ENCODE measurements at places on chromosomes 5 and 9. TPM values are rescaled to one million over a fixed set of nuclear protein-coding genes. Genes with fewer than 3 reads are reported as not detected.

DNA sequence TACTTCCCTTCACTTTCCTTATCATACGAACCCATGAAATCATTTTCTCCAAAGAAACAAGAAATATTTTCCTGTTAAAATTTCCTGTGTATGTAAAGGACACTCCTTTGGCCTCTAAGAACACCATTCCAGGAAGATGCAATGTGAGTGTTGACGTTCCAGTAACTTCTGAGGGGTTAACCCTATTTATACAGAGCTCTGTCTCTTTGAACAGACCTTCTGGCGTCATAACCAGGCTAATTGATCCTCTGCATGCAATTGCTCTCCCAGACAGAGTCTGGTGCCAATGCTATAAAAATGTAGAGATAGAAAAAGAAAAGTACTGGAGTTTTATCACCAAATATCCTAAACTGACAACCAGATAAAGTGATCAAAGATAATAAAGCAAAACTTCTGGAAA lies 218.5 kb downstream of the TLE1 start:
- DNase-seq, result no peak

GRCh38 chr9:121861501-121862180 lies 210.2 kb downstream of the DAB2IP start:
- DNase-seq, result no peak

Gene NAA35
- 18.0 TPM for total RNA-seq

Gene TRPM3
- 0.71 TPM for total RNA-seq

DNA sequence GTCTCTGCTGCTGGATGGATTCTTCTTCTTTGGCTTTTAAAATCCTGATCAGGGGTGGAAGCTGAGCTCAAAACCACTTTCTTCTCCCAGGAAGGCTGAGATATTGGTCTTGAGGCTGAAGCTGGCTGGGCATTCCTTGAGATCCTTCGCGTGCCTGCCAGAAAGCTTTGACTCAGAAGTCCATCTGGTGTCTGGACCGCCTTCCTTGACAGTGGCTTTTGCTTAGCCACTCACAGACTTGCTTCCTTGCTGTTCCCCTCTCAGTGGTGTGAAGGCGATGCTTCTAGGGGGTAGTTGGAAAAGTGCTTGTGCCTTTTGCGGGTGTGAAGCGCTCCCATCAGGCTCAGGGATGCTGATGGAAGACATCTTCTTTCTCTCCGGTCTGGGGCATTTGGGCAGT lies 45.9 kb downstream of the RGS3 start:
- DNase-seq, result no peak

- DNase-seq, result no peak
These were observed 7.6 kb upstream of the RGMB start for GRCh38 chr5:98765815-98766214.

Gene BHMT2
- total RNA-seq, result 21.5 TPM

Gene SHOC1
- not detected for total RNA-seq

DNA sequence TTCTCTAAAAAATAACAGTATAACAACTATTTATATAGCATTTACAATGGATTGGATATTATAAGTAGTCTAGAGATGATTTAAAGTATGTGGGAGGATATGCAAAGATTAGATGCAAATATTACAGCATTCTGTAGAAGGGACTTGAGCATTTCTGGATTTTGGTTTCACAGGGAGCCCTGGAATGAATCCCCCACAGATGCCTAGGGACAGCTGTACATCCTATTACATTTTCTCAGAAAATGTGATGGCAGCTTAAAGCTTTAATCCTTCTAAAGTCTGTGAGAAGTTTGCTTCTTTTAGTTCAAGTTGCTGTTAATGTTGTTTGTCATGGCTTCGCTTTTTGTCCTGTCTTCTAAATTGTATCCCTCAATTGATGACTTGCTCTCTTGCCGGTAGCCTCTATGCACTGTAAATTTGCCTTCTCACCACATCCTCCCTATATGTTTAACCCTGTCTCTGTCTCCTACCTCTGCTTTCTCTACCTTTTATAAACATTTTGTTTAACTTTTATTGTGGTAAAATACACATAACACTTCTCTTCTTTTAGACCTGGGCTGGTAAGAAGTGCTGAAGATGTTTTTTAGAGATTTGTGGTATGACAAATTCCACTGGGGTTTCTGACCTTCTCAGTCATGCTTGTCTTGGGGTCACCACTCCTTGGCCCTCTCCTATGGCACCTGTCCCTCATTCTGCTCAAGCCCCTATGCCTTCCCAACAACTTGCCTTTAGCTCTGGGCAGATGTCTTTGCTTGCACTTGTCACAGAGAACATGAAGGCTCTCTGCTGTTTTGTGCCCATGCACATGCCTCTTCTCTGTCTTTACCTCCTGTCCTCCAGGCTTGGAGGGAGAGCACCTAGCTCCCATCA lies 37.9 kb downstream of the LNPEP start:
- DNase-seq, result no peak

Gene PCDHB4
- total RNA-seq, result 2.4 TPM

- DNase-seq, result no peak
These were observed 68.9 kb downstream of the COL27A1 start for GRCh38 chr9:114224247-114224610.

DNA sequence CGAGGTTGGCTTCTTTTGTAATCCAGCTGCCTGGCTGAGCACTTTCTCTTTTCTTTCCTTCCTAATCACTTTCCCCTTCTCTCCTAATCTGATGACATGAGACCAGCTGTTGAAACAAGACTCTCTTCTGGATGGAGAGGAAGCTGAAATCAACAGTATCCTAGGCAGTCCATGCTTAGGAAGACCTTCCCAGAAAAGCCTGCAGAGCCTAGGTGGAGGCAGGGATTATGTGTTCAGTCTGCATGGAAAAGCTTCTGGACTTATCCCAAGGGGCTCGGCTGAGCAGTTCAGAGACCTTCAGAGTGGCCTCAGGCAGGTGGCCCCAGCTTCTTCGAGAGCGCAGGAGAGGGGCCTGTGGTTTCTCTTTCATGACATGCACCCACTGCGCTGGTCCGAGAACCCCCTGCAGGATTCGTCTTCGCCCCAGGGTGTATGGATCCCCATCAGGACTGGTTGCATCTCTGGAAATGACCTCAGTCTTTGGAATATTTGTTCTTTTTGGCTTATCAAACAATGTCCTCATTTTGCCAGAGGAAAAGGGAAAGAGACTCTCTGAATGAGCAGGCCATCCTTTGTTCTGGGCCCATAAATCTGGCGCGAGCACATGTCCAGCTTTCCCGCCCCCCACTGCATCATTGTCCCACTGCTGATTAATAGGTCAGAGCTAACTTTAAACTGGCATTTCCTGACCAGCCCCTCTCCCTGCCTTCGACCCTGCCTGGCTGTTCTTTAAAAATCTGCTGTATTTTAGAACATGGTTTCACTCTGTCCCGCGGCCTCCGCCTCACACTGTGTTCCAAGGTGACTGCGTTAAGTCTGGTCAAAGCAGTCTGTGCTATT lies 177.9 kb upstream of the KLF4 start:
- peak; percentile 64 for DNase-seq

DNA sequence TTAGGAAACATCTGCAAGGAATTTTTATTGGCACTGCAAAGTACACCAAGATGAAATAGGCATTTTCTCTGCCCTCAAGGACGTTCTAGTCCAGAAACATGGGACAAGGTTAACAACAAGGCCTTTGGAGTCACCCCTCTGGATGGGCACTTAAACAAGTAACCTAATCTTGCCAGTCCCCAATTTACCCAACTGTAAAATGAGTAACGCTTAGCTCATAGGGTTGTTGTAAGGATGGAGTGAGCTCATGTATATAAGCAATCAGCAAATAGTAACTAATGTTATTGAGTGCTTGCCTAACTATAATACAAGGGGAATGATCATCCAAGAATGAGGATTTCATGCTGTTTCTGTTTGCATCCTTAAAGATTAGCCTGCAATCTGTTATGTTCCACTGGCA lies 189.3 kb downstream of the PAPPA start:
- DNase-seq, result no peak

DNA sequence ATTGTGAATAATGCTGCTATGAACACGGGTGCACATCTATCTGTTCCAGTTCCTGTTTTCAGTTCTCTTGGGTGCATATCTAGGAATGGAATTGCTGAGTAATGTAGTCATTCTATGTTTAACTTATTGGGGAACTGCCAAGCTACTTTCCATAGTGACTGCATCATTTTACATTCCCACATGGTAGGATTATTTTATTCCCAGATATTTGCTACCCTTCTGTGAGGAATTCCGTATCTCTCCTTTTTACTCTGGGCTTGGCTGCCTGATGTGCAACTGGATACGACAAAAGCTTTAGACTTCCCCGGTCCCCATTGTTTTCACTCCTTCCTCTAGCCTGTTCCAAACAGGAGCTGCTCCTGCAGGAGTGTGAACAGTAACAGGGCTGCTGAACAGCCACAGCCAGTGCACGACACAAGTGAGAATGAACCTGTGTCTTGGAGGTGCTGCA lies 7.2 kb downstream of the TAS2R1 start:
- no peak for DNase-seq

DNA sequence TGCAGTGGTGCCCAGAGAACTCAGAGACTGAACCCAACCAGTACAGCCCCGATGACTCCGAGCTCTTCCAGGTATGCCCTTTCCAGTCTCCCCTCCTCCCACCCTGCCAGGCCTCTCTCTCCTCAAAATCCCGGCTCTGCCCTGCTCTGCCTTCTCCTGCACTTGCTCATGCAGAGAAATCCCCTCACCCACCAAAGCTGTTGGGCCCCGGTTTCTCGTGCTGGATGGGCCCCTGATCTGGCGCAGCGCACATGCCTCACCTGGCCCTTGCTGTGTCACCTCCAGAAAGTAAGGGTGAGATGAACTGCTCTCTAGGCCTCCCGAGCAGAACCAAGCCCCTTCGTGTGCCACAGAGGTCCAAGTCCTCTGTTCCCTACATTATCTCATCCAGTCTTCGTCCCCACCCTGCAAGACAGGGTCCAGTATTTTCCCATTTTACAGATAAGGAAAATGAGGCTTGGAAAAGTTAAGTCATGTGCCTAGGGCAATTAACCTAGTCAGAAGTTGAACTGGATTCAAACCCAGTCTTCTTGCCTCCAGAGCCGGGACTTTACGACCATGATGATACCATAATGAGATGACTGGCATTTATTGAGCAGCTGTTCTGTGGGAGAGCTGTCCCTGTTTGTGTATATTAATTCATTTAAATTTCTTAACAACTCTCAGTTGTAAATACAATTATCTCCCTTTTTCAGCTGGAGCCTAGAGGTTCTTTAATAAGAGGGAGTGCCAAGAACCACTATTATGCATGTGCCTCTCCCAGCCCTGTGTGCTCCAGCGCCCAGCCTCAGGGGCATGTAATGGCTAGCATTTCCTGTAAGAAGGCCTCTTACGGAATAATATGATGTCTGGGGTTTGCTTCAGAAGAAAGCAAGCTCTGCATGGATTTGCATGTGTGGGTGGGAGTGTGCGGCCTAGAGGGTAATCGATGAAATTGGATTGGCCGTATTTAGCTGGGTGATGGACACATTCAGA lies 90.7 kb downstream of the PPARGC1B start:
- no peak for DNase-seq

GRCh38 chr5:149485655-149486615 lies 65.3 kb downstream of the CSNK1A1 start:
- peak; percentile 88 for DNase-seq

Gene PLPPR1
- total RNA-seq, result 0.18 TPM

DNA sequence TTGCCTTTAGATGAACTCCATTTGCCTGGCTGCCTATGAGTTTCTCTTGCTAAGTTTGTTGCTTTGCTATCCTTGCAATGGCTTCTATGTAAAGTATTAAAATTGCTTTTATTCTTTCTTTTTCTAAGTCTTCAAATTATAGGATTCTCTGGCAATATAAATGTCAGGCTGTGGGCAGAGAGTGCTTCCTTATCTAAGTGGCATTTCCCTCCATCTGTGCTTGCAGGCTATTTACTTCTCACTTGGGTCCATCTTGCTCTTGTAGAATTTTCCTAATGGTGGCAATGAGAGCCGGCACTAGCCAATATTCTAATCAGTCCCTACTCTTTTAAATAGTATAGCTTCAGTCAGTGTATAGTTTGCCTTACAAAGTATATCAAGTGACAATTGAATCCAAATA lies 63.3 kb downstream of the FAM174A start:
- DNase-seq, result no peak

GRCh38 chr5:138824924-138825863 lies 49.9 kb downstream of the LRRTM2 start:
- peak; percentile 32 for DNase-seq

GRCh38 chr5:126947146-126948010 lies 83.0 kb downstream of the MARCHF3 start:
- DNase-seq, result no peak

Gene IFNA21
- total RNA-seq, result not detected

- DNase-seq, result peak; percentile 81
These were observed 30.0 kb upstream of the PSD2 start for GRCh38 chr5:139765409-139766217.

DNA sequence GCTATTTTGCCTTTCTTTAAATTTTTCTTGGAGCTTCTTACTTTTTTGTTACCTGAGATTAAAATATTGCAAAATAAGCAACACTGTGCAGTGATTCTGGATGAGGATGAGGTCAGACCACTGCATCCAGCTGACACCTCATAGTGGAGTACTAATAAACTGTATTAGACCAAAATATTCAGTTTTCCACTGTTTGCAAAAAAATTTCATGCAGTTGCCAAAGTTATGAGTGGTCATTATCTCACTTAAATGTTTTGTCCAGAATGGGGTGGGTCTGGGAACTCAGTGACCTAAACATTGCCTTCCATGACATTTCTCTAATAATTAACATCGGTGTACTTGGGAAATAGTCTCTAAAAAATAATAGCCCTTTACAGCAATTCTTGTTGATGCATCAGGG lies 143.8 kb downstream of the ADAMTSL1 start:
- DNase-seq, result no peak

DNA sequence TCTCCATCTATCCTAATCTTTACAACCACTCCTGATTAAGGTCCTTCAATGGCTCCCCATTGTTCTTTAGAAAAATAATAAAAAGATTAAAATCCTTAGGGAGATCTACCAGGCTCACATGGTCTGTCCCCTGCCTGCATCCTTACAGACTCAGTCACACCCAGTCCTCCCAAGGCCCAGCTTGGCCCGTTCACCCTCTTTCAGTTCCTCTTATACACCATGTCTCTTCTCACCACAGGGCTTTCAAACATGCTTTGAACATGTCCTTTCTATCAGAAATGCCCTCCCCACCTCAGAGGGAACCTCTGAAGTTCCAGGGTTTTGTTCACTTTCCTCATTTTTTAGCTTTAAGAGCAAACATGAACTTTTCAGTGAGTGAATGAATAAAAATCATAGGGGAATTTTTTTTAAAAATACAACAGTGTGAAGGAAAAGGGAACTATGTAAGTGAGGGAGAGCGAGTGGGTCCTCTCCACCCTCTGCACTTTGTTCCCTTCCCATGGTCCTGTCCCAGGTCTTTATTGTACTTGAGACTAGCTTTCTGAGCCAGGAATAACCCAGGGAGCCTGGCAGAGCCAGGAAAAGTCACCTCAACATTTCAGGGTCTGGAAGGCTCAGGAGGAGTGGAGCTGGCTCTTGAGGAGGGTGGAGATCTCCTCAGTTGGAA lies 55.3 kb downstream of the TRPC7 start:
- no peak for DNase-seq

Gene TLX3
- not detected for total RNA-seq
